ENCODE measurements at places on chromosomes 6 and 20.
A peak's percentile ranks its signal among the peaks of the same experiment; 100 is the strongest.

- DNase-seq, result no peak
Observed at GRCh38 chr20:16209951-16210361, 363.3 kb downstream of the KIF16B start.

- DNase-seq, result no peak
Observed at GRCh38 chr20:58712151-58712791, 19.7 kb downstream of the NPEPL1 start.

DNA sequence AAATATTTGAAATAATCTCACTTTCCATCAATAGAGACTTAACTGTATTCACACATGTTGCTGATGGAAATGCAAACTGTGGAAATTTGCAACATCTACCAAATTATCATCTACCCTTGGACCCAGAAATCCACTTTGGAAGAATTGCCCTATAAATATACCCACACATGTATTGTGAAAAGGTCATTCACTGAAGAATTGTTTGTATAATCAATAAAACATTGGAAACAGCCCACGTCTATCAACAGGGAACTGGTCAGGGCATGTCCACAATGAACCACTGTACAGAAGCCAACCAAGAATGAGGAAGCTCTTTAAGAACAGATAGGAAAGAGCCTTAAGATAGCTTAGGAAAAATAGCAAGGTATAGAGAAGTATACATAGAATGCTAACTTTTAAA is 36.2 kb downstream of the PXDC1 start:
- DNase-seq, result no peak

- no peak for DNase-seq
Observed at GRCh38 chr6:42714098-42714761, 8.2 kb downstream of the PRPH2 start.

DNA sequence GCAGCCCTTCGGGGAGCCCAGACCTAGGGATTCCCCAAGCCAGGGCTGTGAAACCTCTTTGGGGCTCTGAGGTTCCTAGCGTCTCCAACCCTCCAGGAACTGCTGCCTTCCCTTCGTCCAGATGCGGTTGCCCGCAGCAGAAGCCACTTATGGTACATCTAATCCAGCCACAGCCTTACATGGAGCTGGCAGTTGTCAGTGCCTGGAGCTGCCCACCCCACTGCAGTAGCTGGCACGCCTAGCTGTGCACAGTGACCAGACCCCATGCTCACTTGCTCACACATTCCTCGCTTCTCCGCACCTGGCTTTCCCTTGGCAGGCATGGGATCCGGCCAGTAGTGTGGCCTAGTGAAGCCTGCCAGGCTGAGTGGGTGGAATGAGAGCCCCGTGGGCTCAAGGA is 547.6 kb downstream of the TBC1D32 start:
- no peak for DNase-seq

DNA sequence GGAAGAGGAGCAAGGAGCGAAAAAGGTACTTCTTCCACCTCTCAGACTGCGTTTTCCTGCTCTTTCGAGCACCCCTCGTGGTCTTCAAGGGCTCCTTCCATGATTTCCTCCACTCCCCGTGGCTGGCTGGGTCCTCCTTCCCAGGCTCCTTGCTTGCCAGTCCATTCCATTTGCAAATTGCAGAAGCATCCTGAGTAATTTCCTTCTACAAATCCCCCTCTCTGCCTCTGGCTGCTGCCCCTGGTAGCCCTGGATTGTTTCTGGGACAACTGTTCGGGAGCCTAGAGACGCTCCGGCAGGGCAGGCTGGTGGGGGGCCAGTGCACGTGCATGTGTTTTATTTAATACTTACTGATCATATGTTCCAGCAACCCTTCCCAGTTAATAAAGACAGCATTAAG is 173.1 kb downstream of the ZMYND8 start:
- no peak for DNase-seq

GRCh38 chr6:136511926-136512325 is 38.3 kb downstream of the MAP7 start:
- no peak for DNase-seq

- no peak for DNase-seq
Observed at GRCh38 chr6:26221186-26221585, 134.0 kb downstream of the HFE start.

DNA sequence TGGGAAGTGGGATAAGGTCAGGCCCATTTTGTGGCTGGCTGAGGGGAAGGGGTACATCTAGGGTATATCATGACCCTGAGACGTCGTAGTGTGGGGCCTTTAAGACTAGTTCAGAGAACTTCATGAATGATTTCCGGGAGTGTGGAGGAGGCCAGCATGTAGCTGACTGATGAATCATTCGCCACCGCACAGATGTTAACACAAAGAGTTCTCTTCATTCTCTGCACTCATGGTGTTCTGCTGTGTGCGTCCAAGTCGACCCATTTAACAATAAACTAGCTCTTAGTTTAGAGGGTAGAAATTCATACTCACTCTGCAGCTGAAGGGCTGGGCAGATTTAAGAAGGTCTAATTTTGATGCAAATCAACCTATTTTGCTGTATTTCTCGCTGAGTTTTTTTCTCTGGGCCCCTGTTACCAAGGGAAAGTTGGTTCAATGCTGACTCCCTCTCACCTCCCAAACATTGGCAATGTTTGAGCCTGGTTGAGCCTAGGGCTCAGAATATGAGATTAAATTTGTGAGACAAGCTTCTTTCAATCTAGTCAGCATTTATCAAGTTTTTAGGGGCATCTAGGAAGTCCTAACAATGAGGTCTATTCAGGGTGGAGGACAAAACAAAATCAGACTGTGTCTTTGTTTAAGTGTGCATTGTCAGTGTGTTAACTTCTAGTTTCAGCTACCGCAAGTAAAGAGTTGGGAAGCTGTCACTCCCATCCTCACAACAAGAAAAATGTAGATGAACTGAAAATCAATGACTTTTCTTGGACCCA is 106.8 kb upstream of the CBLN4 start:
- DNase-seq, result no peak

GRCh38 chr20:36377348-36378326 is 71.5 kb downstream of the DLGAP4 start:
- DNase-seq, result no peak

- DNase-seq, result no peak
Observed at GRCh38 chr20:9363673-9364072, 150.7 kb upstream of the LAMP5 start.

DNA sequence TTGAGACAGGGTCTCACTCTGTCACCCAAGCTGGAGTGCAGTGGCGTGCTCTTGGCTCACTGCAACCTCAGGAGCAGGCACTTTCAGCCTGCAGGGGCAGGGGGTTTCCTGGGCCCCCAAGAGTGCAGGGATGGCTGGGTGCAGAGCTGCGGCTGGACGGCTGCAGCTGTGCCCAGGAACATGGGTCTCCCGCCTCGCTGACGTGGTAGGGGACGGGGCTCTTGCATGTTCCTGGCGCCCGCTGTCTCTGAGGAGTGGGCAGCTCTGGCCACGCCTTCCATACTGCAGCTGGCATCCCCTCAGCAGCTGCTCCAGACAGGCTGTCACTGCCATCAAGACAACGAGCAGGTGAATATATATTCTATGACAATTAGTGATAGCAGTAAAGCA is 2.2 kb upstream of the DEK start:
- DNase-seq, result no peak

- no peak for DNase-seq
Observed at GRCh38 chr6:139154881-139155547, 20.1 kb downstream of the HECA start.

- DNase-seq, result no peak
Observed at GRCh38 chr6:4930025-4930691, 73.7 kb downstream of the RPP40 start.

DNA sequence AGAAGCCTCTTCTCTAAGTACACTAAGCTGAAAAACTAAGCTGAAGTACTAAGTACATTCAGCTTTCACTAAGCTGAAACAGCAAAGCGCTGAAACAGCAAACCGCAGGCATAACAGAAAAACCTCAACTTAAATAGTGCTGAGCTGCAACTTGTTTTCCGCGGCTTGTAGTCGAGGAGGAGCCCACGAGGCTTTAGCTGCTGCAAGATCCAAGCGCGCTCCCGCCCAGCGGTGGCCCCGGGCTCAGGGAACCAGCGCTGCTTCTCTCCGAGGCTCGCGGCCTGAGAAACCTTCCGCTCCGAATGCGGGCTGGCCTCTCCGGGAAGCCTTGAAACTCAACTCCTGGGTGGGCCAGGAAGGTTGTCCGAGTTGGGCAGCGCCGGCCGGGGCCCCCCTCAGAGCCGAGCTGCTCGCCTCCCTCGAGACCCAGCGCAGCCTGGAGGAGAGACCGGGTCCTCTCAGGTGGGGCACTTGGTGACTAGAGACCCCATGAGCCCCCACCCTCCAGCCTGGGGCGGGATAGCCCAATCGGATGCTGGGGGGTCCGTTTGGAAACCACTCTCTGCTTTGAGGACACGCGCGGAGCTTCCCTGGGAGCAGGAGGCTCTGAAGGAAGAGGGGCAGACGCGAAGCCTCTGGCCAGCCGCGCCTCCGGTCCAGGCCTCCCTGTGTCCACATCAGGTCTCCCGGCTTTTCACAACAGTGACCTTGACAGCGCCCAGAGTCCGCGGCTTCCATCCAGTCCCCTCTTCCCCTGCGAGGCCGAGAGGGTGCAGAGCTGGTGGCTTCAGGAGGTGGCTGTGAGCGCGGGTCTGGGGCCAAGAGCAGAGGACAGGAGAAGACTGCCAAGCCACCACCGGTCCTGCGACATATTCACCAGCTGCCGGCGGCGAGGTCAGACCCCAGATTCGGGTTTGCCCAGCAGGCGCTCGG is 38.1 kb upstream of the HLA-E start:
- DNase-seq, result peak; percentile 63

DNA sequence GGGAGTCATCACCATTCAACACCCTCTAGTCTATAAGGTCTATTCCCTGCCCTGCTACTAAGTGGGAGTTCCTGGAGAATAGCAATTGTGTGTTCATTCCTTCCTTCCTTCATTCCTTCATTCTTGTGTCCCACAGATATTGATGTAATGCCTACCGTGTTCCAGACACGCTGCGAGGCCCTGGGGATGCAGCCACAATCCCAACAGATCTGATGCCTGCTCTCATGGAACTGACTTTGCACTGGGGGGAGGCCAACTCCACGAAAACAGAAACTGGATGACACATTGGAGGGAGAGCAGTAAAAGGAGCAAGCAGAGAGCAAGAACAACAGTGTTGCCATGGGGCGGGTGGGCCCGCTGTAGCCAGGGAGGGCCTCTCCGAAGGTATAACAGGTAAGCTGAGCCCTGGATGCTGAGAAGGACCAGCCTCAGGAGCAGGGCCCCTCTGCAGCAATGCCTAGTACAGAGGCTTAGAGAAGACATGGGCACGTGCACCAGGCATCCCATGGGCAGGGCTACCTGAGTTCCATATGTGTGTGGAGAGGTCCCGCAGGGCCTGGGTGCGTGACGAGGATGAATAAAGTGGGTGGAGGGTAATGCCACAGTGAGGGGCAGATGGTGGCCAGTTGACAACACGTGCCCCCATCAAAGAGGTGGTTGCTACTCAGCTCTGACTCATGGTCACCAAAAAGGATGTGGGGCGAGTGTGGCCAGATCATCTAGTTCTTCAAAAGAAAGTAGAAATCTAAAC is 173.9 kb downstream of the NFATC2 start:
- no peak for DNase-seq

GRCh38 chr20:40802886-40803285 is 113.8 kb upstream of the MAFB start:
- no peak for DNase-seq

DNA sequence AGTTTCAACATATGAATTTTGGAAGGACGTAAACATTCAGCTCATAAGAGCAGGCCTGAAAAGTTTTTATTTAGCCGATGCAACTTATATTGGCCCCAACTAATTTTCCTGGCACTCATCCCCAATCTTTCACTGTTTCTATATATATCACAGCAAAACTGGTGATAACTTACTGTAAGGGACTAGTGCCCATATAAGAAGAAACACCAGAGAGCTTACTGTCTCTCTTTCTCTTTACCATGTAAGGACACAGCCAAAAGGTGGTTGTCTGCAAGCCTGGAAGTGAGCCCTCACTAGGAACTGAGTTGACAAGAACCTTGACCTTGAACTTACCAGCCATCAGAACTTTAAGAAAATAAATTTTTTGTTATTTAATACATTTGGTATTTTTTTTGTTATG is 807.4 kb upstream of the CITED2 start:
- no peak for DNase-seq

DNA sequence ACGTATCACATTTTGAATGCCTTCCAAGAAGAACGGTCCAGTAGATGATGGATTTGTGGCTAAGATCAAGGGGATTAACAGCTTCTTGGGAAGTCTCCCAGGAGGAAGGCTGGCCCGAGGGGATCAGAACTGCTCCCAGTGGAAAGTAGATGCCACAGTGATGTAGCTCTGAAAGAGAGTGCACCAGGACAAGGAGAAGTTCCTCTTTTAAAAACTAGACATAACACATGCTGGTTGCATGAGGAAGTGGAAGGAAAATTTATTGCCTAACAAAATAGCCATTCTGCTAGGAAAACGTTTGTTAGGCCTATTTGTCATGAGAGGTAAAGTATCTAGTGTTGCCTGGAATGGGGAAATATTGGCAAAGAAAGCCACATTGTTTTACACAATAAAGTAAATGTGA is 87.8 kb downstream of the CDH26 start:
- DNase-seq, result no peak

GRCh38 chr20:44422083-44422482 is 53.6 kb upstream of the TTPAL start:
- DNase-seq, result no peak

- no peak for DNase-seq
Observed at GRCh38 chr6:21022343-21023107, 488.3 kb downstream of the CDKAL1 start.

GRCh38 chr6:111980971-111981840 is 72.7 kb upstream of the CCN6 start:
- DNase-seq, result no peak

- no peak for DNase-seq
Observed at GRCh38 chr6:136751522-136751956, 40.7 kb downstream of the MAP3K5 start.

DNA sequence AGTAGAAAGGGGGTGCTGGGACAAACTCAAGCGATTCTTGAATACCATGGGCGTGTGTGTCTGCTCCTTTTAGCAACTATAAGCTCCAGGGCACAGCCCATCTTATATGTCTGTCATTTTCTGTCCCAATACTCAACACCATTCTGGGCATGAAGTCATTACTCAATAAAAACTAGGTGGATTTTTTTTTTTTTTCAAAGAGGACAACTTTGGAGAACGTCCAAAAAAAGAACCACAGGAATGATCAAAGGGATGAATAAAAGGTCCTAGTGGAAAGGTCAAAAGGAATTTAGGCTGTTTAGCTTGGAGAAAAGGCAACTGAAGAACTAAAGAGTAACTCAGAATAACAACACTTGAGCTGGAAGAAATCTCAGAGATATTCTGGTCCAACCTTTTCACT is 24.4 kb downstream of the UQCC1 start:
- no peak for DNase-seq

- no peak for DNase-seq
Observed at GRCh38 chr6:168937054-168937453, 316.6 kb downstream of the THBS2 start.

GRCh38 chr20:1391640-1392442 is 1.0 kb downstream of the FKBP1A start:
- peak; percentile 31 for DNase-seq

DNA sequence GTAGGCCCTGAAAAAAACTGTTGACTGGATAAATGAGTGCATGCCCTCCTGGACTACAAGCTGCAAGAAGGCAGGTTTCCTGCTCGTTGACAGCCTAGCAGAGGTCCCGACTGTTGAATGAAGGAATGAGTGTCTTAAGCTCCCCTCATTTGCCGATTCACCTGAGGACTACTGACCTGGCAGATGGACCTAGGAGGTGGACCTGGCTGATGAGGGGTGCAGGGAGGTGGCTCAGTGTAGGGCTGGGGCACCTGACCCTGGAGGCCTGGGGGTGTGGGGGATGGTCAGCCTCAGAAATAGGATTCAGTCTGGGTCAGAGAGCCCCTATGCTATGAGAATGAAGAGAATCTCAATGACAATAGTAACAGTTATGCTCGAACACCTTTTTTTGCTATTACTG is 11.6 kb upstream of the TFAP2C start:
- no peak for DNase-seq

All from activated naive CD4-positive, alpha-beta T cell treated with Interleukin-2 at 50 U/mL for 16 hours (primary cell).